ENCODE measurements at places on chromosomes 1 and 21. TPM values are rescaled to one million over a fixed set of nuclear protein-coding genes. Genes with fewer than 3 reads are reported as not detected.

- DNase-seq = no peak
These were observed 44.7 kb downstream of the SLC44A3 start for GRCh38 chr1:94864821-94865220.

- DNase-seq = no peak
These were observed 36.2 kb downstream of the MEF2D start for GRCh38 chr1:156464335-156464734.

DNA sequence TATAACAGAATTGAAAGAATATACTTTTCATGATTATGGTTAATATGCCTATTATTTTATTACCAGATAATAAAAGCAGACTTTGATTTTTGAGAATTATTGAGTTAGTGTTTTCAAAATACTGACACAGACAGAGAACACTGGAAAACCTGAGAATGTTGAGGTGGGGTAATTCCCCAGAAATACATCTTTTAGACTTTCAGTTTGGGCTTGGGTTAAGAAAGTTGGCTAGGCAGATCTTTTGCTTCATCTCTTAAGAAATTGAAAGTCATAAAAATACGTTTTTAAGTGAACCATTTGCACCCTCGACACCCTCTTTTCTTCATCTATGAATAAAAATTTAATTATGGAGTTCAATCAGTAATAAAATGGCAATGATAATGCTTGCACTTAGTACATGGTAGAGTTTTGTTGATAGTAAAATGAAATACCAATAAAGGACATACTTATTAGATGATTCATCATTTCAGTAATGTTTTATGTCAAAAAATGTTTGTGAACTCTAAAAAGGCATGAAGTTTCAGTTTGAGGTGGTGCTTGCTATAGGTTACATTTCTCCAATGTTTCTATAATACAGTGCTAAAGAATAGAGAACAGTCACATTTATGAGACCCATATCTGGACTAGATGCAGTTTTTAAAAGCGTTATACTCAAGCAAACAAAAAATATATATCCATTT lies 1.9 kb upstream of the SAMSN1 start:
- DNase-seq = no peak

DNA sequence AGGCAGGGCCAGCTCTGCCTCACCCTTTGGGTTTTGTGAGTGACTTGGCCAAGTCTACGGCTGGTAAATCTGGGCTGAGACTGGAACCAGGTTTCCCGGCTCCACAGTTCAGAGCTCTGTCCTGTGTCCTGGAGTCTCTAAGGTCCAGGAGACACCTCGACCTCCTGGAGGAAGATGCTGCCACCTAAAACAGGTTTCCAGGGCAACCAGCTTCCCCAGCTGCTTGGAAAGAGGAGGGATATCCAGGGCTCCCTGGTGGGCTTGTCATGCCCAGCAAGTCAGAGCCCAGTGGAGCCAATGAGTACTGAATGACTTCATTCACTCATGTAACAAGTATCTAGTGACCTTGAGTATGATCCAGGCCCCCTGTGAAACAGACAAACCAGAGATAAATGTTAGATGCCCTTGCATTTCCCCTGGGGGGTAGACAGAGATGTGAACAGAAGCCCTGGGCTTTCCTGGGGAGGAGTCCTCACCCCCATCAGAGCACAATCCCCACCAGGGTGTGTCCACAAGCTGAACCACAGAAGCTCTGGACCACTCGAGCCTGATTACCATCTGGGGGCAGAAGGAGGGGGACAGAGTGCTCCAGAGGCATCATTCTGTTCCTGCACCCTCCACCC lies 181.2 kb upstream of the RAB4A start:
- no peak for DNase-seq

DNA sequence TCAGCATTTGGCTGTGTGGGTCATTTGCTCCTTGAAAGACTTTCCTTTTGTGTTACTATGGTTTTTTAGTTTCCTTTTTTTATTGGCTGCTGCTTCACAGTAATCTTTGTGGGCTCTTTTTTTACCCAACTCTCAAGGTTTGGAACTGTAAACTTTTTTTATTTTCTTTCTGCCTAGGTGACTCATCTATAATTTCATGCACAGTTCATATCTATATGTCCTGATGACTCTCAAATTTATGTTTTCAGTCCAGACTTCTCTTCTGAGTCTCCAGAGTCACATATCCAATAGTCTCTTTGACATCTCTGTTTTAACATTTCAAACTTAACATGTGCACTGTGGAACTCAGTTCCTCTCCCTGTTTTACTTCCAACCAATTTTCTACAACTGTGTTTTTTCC lies 83.4 kb downstream of the ATF6 start:
- no peak for DNase-seq

GRCh38 chr1:85148524-85149250 lies 52.1 kb downstream of the SYDE2 start:
- peak; percentile 24 for DNase-seq

Gene NCMAP
- 0.05 TPM for total RNA-seq

Measured in activated CD4-positive, alpha-beta memory T cell treated with anti-CD3 and anti-CD28 coated beads for 36 hours (primary cell).